Activated T-cell treated with anti-CD3 and anti-CD28 coated beads, Interleukin-2, amount 50 U/mL, for 1 hour (primary cell): ENCODE measurements at places on chromosomes 11 and 22.

DNA sequence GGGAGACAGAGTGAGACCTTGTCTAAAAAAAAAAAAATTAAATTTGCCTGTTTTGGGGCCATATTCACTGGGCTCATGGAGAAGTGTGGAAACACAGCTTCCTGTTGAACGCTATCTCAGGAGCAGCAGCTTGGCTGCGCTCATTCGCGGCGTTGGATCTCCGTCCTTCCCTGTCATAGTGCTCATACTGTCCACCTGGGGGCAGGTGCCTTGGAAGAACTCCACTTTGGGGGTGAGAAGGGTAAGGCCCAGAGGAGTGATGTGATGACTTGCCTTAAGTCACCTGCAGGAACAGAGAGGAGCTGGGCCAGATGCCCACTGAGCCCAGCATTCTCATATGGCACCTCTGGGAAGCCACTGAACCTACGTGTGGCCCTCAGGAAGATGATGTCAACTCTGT, 82.8 kb downstream of the CABIN1 start:
- peak; percentile 7 for DNase-seq

- peak; percentile 20 for DNase-seq
Observed at GRCh38 chr11:58927393-58928106, 11.7 kb upstream of the GLYATL1 start.

DNA sequence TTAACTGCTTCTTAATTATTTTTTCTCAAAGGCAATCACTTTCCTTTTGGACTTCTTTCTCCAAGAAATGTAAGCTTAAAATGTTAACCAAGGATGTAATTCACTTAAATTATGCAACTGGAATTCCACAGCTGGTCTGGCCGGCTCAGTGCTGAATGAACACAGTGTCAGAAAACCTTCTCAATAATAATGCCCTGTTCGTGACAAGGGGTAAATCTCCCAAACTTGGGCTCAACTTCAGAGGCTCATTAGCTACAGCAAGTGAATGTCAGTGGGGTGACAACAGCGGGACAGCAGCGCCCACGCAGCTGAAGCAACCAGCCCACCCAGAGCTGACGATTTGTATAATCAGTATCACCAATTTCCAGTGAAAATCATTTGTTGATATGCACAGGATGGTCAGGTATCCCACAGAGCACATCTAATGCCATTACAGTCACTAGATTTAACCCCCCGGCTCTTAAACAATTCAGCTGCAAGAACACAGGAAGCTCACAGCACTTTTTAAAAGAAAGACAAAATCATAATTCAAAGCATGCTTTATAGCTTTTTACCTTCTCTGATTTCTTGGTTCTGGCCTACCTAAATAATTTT, 704.8 kb downstream of the DLG2 start:
- no peak for DNase-seq

DNA sequence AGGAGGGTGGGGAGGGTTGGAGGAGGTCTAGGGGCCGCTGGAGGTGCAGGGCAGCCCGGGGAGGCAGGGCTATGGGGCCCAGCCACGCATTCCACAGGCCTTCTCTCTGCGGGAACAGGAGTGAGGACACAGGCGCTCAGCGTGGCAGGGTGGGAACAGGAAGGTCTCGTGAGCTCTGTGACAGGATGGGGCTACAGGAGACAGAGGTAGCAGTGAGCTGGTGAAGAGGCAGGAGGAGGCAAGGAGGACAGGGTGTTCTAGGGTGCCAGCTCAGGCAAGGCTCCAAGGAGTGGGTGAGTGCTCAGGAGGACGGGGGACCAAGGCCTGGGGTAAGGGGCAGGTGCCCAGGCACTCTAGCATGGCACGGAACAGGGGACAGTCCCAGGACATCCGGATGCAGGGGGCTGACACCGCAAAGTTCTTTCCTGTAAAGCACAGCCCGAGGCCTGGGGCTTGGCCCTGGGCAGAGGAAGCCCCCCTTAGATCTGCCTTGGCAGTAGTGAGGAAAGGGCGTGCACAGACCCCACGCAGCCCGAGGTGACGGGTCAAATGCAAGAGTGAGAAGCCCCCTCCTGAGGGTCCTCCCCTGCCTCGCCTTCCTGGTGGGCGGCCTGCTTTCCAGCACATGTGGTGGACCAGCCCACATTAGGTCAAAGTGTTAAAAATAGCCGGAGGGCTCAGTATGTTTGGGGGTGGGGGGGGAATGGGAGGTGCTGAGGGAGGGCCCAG, 4.7 kb upstream of the NEAT1 start:
- DNase-seq, result peak; percentile 59

DNA sequence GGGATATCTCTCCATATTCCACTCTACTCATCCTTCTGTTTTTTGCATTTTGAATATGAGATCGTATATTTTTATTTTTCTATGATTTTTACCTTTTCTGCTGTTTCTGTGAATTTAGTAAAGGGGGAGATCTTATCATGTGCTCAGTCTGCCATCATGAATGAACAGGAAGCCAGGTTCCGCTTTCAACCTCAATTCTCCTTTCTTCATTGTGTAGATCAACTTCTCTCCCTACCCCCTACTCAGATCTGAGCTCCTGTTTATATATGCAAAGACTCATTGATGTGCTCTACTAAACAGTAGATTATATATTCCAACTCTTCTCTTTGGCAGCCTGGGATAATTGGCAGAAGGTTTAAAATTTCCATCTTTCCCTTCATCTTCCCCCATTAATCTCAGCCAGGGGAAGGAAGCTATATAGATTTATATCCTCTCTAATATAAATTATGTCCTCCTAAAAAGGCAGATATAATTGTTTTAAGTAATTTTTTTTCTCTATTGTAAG, 336.7 kb upstream of the PLET1 start:
- no peak for DNase-seq

DNA sequence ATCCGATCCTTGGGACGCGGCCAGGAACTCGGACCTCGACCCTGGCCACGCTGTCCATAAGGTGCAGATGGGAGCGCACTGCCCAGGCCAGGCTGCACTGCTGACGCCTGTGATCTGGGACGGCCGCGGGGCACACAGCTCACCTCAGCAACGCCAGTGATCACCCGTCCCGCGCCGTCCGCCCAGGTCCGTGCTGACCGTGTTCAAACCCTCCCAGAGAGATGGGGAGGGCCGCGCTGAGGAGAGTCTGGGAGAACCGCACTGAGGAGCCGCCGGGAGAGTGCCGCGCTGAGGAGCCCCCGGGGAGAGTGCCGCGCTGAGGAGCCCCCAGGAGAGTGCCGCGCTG, 636 bp downstream of the KCNQ1OT1 start:
- DNase-seq, result no peak

DNA sequence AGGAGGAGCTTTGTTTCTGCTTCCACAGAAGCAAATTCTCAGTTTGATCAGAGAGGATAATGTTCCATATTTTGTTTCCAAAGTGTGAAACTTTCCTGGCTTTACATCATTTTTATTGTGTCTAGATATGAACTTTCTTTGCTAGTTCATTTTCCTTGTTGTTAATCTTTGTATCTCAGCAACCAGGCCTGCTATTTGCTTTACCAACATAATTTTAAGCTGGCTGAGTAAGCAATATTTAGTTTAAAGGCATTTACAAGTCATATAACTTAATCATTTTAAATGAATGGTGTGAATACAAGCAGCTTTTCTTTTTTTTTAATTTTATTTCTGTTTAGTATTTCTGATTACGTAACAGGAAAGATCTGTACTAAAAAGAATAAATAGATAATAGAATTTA, 15.2 kb downstream of the NUCB2 start:
- no peak for DNase-seq

- DNase-seq, result peak; percentile 63
Observed at GRCh38 chr11:11265994-11266606, 87.0 kb downstream of the CSNK2A3 start.

DNA sequence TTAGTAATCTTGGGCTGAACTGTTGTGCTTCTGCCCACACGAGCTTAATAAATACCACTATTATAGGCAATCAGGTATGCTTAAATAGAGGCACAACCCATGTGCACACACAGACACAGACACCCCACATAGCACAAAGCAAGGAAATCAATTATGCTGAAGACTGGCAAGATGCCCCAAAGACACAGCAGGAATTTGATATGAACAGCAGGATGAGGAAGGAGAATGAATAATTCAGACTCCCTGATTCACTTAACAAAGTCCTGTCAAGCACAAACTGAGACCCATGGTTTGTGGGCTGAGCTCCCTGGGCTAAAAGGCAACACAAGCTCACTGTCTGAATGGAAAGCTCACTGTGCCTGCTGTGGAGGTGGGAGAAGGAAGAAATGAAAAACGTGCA, 42.5 kb downstream of the RBFOX2 start:
- no peak for DNase-seq

DNA sequence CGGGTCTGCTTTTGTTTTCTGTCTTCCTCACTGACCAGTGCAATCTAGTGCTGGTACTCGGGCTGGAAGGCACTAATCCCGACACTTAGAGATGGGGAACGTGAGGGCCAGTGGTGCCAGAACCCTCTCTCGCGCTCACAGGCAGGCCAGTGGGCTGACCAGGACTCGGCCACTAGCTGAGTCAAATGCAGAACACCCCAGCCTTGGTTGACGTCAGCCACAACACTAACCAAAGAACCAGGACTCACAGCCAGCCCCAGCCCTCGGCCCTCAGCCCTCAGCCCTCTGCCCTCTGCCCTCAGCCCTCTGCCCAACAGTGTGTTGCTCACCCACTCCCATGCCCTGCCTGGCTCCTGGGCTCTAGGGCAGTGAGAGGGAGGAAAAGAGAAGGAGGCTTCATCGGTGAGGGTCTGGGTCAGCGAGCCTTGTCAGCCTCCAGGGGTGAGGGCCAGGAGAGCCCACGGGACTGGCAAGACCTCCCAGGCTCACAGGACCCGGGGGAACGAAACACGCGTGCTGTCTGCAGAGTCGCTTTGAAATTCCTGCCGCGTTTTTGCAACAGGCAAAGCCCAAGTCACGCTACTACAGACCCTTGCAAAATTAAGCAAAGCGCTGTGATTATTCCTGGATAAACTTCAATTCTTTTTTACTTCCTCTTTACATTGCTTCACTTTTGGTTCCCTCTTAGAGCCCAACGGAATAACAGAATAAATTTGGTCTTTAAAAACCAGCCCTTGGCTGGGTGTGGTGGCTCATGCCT, 27.5 kb downstream of the KIAA0930 start:
- DNase-seq, result no peak

DNA sequence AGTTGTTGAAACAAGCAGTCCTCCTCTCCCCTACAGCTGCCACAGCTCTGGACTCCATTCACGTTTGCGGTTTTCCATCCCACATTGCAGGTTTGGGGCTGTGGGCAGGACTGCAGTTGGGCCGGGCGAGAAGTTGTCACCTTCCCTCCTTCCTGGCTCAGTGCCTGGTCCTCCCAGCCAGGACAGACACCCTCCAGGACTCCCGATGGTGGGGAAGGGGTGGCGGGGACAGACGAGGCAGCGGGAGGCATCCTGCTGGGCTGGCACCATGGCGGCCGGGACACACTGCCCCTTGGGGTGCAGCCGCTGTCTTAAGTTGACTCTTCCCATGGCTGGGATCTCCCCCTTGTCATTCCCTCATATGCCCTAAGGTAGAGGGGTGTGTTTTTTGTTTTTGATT, 615.2 kb downstream of the BRD1 start:
- DNase-seq, result no peak

GRCh38 chr11:65502555-65503367, 3.9 kb downstream of the MALAT1 start:
- no peak for DNase-seq

DNA sequence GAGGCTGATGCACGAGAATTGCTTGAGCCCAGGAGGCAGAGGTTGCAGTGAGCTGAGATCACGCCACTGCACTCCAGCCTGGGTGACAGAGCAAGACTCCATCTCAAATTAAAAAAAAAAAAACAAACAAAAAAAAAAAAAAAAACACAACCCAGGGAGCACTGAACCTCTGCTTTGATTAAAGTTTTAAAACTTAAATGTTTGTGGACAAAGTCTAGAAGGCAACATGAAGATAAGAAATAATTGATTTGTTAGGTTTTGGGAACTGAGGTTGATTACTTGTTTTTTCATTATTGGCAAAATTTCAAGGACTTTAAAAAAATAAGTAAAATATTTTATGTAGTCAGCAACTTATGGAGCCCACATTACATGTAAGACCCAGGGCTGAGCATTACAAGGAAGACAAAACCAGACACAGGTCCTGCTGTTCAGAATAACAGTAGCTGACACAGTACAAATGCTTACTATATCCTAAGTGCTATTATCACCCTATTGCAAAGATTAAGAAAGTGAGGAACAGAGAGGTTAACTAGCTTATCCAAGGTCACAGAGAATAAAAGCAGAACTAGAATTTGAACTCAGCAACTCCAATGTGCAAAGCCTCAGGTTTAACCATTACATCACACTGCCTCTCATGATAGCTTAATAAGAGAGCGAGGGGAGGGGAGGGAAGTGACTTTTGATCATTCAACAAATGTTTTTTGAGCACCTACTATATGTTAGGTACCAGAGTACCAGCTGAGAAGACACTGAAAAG, 2.3 kb upstream of the CRY2 start:
- no peak for DNase-seq

- DNase-seq, result peak; percentile 30
Observed at GRCh38 chr11:62394825-62395538, 23.9 kb upstream of the SCGB1A1 start.

GRCh38 chr11:32172041-32172847, 81.4 kb downstream of the RCN1 start:
- no peak for DNase-seq

GRCh38 chr11:9192561-9192960, 72.6 kb downstream of the DENND5A start:
- no peak for DNase-seq

- DNase-seq, result no peak
Observed at GRCh38 chr11:116882386-116882785, 45.0 kb upstream of the APOA1 start.

- DNase-seq, result no peak
Observed at GRCh38 chr11:99693941-99694492, 673.3 kb downstream of the CNTN5 start.

DNA sequence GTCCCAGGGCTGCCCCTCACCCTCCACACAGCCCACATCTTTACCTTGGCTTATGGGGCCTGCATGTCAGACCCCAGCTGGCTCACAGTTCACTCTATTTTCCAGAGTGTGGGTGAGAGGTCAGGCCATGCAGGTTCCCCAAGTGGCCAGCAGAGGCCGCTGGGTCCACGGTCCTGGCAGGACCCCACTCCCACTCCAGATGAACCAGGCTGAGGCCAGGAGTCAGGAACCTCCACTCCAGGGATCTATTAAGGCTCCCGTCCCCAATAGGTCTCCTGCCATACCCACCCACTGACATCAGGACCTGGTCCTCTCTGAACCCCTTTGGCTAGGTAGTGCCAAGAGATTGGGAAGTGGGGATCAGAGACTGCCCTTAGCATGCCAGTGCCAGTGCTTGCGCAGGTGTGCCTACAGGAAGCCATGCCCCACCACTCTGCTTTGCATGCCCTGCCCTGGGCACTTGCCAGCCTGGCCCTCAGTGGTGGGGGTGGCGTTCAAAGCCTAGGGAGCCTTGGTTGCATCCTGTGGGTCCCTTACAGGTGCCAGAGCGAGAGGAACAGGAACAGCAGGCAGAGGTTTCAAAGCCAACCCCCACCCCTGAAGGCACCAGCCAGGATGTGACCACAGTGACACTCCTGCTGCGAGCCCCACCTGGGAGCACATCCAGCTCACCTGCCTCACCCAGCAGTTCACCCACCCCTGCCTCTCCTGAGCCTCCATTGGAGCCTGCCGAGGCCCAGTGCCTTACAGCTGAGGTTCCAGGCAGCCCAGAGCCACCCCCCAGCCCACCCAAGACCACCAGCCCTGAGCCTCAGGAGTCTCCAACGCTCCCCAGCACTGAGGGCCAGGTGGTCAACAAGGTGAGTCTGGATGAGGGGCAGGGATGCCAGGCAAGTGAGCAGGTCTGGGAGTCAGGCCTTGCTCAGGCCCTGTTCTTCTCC, 8.3 kb downstream of the SMTN start:
- DNase-seq, result peak; percentile 48

- no peak for DNase-seq
Observed at GRCh38 chr11:72787216-72788104, 6.4 kb downstream of the STARD10 start.

- no peak for DNase-seq
Observed at GRCh38 chr11:10709299-10710086, 15.9 kb upstream of the IRAG1 start.
